BJ (cell line): ENCODE measurements at places on chromosomes 13 and 19. TPM values are rescaled to one million over a fixed set of nuclear protein-coding genes. Genes with fewer than 3 reads are reported as not detected.

The RNF225 gene
- not detected in 2 replicates for polyA plus RNA-seq

The LGALS7B gene
- polyA plus RNA-seq: not detected in 2 replicates

The POSTN gene
- polyA plus RNA-seq: 235 and 341 TPM in 2 replicates

The NPAS1 gene
- polyA plus RNA-seq: 2.6 and 4.6 TPM in 2 replicates

The REEP6 gene
- 1.7 and 3.1 TPM in 2 replicates for polyA plus RNA-seq

The CYP2A13 gene
- not detected in 2 replicates for polyA plus RNA-seq

The RXFP2 gene
- 0.02 TPM in 1 of 2 replicates, not detected in the other for polyA plus RNA-seq

The SPACA6 gene
- polyA plus RNA-seq: 6.4 and 8.5 TPM in 2 replicates

The DKKL1 gene
- 0.10 and 0.26 TPM in 2 replicates for polyA plus RNA-seq

The GJA3 gene
- polyA plus RNA-seq: 0.05 and 0.13 TPM in 2 replicates

The CSNK1G2 gene
- polyA plus RNA-seq: 26.1 and 48.1 TPM in 2 replicates

The CYP2A6 gene
- polyA plus RNA-seq: not detected in 2 replicates

The KLK13 gene
- polyA plus RNA-seq: not detected in 2 replicates

The PTGIR gene
- 16.9 and 27.8 TPM in 2 replicates for polyA plus RNA-seq

The CUL4A gene
- polyA plus RNA-seq: 51.5 and 67.1 TPM in 2 replicates

The MIA gene
- polyA plus RNA-seq: not detected in 2 replicates

The ATP7B gene
- 1.9 and 2.5 TPM in 2 replicates for polyA plus RNA-seq

The ADAMTS10 gene
- 5.6 and 10.4 TPM in 2 replicates for polyA plus RNA-seq

The ZNF776 gene
- 7.7 and 12.0 TPM in 2 replicates for polyA plus RNA-seq

The ZC3H4 gene
- polyA plus RNA-seq: 3.3 and 4.3 TPM in 2 replicates

The SMIM24 gene
- 0.12 and 0.20 TPM in 2 replicates for polyA plus RNA-seq

The KCNK6 gene
- 15.6 and 16.5 TPM in 2 replicates for polyA plus RNA-seq

The NKPD1 gene
- 0.02 and 0.05 TPM in 2 replicates for polyA plus RNA-seq

The NFIX gene
- 12.8 and 29.4 TPM in 2 replicates for polyA plus RNA-seq

The PNMA8A gene
- polyA plus RNA-seq: 0.65 and 0.74 TPM in 2 replicates

The WDR62 gene
- polyA plus RNA-seq: 2.1 and 5.3 TPM in 2 replicates

The NFKBIB gene
- polyA plus RNA-seq: 12.8 and 20.6 TPM in 2 replicates

The ADGRE1 gene
- not detected in 2 replicates for polyA plus RNA-seq

The KLK3 gene
- not detected in 2 replicates for polyA plus RNA-seq

The ZNF610 gene
- 1.4 and 1.7 TPM in 2 replicates for polyA plus RNA-seq

The ZNF835 gene
- not detected in 2 replicates for polyA plus RNA-seq
